ENCODE measurements at places on chromosomes 5 and 9.

GRCh38 chr5:93019896-93020295, 561.1 kb downstream of the NR2F1-AS1 start:
- DNase-seq, result no peak

DNA sequence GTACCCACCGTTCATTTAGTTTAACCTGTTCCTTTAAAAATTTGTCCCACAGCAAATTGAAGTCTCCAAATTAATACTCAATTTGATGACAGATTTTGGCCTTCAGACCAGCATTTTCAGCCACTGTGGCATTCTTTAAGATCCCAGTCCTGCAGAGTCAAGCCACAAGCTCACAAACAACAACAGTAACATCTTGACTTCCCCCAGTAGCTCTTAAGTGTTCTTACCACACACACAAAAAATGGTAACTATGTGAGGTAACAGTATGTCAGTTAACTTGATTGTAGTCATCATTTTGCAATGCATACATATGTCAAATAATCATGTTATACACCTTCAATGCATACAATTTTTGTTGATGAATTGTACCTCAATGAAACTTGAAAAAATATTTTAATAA, 247.9 kb downstream of the LURAP1L start:
- DNase-seq, result no peak

- peak; percentile 14 for DNase-seq
Observed at GRCh38 chr5:141476132-141476911, 556 bp downstream of the PCDHGC3 start.

GRCh38 chr9:133792721-133793470, 54.7 kb upstream of the SARDH start:
- DNase-seq, result no peak

DNA sequence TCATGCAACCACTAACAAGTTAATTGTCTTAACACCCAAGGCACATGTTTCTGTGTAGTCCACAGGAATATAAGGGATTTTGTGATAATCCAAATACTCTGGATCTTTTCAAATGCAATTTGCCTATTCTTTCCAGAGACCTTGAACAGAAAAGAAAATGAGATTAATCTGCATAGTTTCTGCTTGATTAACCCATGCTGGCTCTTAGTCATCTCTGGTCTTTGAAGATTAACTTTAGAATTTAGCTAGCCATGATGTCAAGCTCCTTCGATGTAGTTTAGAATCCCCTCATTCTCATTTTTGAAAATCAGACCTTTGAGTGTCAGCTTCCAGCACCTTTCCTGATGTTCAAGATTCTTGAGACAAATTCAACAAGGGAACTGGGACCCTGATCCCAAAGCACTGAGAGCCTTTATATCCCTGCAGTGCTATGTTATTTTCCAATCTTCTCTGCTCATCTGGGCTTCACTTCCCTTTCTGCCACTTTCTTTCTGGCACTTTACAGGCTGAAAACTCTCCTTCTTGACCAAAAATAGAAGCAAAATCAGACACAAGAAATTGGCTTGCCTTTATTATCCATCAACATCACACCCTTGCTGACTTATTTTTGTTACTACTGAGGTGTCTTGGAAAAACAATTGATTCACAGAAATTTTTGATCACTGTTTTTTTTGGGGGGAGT, 155.5 kb downstream of the PALM2AKAP2 start:
- no peak for DNase-seq

GRCh38 chr5:143350751-143351602, 52.5 kb downstream of the NR3C1 start:
- DNase-seq, result no peak

- no peak for DNase-seq
Observed at GRCh38 chr5:74567411-74567995, 73.0 kb downstream of the ENC1 start.

- DNase-seq, result peak; percentile 7
Observed at GRCh38 chr9:35051069-35051967, 21.1 kb downstream of the VCP start.

All from NCI-H2029 treated with DMSO at 0.1 percent for 48 hours (cell line).